ENCODE measurements at places on chromosomes 6 and 20. TPM values are rescaled to one million over a fixed set of nuclear protein-coding genes. Genes with fewer than 3 reads are reported as not detected.

The GATA5 gene
- 0.69 TPM for total RNA-seq

The PTGIS gene
- 26.3 TPM for total RNA-seq

The DSE gene
- total RNA-seq = 14.0 TPM

The THEMIS gene
- 0.22 TPM for total RNA-seq

The IP6K3 gene
- 42.0 TPM for total RNA-seq

The TEAD3 gene
- total RNA-seq = 28.0 TPM

GRCh38 chr6:30890646-30891449 lies 6.5 kb downstream of the DDR1 start:
- DNase-seq = no peak

- DNase-seq = no peak
Observed at GRCh38 chr20:20130399-20130798, 78.1 kb downstream of the CFAP61 start.

GRCh38 chr6:97032955-97033354 lies 108.4 kb downstream of the KLHL32 start:
- no peak for DNase-seq

GRCh38 chr20:37202267-37202943 lies 23.1 kb upstream of the MROH8 start:
- no peak for DNase-seq

GRCh38 chr20:20480689-20481088 lies 112.8 kb downstream of the INSM1 start:
- DNase-seq = no peak

- peak; percentile 56 for DNase-seq
Observed at GRCh38 chr20:49482621-49483017, at the start of gene KCNB1. TSS of gene KCNB1 (minus strand) at chr20:49482668. CDS start at chr20:49482480, 188 bp downstream.

DNA sequence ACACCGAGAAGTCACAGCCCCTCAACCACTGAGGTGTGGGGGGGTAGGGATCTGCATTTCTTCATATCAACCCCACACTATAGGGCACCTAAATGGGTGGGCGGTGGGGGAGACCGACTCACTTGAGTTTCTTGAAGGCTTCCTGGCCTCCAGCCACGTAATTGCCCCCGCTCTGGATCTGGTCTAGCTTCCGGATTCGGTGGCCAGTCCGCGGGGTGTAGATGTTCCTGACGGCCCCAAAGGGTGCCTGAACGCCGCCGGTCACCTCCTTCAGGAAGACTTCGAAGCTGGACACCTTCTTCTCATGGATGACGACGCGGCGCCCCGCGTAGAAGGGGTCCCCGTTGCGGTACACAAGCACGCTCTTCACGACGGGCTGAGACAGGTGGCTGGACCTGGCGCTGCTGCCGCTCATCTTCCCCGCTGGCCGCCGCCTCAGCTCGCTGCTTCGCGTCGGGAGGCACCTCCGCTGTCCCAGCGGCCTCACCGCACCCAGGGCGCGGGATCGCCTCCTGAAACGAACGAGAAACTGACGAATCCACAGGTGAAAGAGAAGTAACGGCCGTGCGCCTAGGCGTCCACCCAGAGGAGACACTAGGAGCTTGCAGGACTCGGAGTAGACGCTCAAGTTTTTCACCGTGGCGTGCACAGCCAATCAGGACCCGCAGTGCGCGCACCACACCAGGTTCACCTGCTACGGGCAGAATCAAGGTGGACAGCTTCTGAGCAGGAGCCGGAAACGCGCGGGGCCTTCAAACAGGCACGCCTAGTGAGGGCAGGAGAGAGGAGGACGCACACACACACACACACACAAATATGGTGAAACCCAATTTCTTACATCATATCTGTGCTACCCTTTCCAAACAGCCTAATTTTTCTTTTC lies at the start of gene DCDC2:
TSS of gene DCDC2 (minus strand) at position 724 of the 883 bp plus-strand sequence. CDS start at position 415, 309 bp downstream.
- DNase-seq = no peak

- DNase-seq = no peak
Observed at GRCh38 chr20:39066471-39067242, 104.5 kb downstream of the DHX35 start.

GRCh38 chr6:91415031-91415605 lies 828.2 kb upstream of the MAP3K7 start:
- DNase-seq = no peak

GRCh38 chr6:125165256-125165655 lies 11.7 kb downstream of the TPD52L1 start:
- no peak for DNase-seq

DNA sequence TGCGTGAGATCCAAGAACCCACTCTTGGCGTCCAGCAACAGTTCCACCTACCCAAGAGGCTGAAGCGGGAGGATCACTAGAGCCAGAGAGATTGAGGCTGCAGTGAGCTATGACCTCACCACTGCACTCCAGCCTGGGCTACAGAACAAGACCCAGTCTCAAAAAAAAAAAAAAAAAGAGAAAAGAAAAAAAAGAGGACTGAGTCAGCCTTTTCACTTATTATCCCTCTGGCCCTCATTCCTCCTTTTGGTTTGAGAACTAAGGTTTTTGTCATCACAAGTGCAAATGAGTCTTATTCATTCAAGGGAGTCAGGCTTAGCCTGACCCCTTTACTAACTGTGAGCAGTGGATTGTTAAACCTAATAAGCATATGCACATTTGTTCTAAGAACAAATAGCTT lies 37.9 kb upstream of the JARID2 start:
- no peak for DNase-seq

DNA sequence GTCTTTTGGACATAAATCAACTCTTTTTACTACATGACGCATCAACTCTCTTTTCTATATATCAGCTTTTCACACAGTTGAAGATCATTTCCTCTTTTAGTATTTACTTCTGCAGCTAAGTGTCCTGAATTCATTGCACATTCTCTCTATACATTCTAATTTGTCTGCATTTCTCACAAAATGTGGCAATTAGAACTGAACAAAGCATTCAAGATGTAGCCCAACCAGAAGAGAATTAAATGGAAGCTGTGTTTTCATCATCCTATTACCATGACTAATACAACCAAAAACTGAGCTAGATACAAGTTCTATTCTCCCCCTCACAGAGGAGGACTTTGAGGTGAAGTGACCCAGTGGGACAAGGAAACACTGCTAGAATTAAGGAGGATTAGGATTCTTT lies 86.9 kb downstream of the PLCG1 start:
- DNase-seq = no peak
